ENCODE measurements at places on chromosomes 16 and 17.
A peak's percentile ranks its signal among the peaks of the same experiment; 100 is the strongest.

DNA sequence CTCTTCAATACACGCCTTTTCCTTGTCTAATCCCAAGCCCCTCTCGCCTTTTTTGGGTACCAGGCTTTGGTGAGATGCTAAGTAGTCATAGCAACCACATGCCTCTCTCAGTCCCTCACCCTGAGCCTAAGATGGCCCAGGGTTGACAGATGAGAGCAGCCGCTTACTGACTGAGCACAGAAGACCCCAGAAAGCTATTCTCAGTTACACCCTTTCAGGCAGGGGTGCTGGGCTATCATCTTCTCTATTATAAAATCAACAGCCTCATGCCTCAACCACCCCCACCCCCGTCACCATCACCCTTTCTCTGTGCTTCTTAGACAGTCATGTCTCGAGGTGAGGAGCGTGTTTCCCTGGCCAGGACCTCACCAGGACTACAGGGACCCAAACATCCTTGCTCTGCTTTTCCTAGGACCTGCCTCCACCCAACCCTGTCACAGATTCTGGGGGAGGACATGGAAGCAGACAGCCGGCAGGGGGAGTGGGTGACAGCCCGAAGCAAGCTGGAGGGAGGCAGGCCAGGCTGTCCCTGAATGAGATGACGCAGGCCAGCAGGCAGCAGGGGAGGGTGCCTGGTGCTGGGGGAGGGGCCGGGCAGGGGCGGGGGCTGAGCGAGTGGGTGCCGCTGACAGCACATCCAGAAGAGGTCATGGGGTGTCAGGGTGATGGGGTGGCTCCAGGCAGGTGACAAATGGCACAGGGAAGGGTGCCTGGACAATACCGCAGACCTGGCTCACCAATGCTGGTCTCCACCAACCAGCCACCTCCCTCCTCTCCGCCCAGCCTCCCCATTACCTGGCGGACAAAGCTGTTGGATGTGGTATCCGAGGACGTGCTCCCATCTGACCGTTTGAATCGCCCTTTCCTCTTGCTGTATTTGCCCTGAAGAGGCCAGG lies 3.1 kb downstream of the CACNB1 start:
- DNase-seq, result no peak

GRCh38 chr17:31408586-31408985 lies 17.1 kb downstream of the RAB11FIP4 start:
- DNase-seq, result no peak

GRCh38 chr16:12160249-12160648 lies 183.7 kb downstream of the SNX29 start:
- no peak for DNase-seq

DNA sequence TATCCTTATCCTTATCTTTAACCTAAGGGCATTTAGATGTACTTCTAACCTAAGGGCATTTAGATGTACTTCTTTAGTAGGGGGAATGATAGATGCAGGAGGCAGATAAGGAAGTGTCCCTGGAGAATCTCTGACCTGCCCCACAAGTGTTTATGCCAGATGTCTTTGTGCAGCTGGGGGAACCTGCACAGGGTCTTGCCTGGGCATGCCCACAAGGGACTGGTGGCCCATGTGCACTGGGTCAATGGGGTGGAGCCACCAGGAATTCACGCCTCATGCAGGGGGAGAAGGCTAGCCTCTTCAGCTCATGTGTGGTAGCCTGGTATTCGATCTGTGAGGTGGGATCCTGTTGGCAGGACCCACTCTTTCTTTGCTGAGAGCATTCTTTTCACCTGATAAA lies 38.0 kb downstream of the CA10 start:
- DNase-seq, result no peak

DNA sequence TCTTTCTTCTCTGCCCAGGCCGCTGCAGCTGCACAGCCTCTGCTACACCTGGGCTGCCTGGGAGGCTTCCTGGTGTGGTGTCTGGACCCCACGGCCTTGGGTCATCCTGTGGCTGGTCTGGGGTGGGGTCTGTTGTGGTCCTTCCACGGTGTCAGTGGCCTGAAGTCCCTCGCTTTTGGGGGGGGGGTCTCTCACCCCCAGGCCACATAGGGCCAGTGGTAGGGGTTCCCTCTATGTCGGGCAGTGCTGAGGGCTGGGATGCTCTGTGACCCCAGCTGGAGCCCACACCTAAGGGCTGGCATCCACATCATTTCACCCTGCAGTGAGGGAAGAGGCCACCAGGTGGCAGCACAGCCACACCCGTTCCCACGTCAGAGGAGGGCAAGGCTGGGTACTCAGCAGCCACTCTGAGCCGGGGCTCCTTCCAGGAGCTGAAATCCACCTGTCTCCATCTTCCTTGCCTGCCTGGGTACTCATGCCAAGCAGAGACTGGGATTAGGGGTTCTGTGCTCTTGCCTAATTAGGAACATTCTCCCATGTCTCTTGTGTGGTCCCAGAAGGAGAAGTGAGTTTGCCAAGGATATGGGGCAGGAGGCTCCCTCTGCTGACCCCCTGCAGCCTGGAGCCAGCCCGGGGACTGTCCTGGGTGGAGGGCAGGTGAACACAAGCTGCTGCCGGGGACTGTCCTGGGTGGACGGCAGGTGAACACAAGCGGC lies 13.0 kb downstream of the ENGASE start:
- peak; percentile 91 for DNase-seq

- no peak for DNase-seq
Measured at GRCh38 chr17:61265397-61265796, 134.2 kb upstream of the TBX2 start.

DNA sequence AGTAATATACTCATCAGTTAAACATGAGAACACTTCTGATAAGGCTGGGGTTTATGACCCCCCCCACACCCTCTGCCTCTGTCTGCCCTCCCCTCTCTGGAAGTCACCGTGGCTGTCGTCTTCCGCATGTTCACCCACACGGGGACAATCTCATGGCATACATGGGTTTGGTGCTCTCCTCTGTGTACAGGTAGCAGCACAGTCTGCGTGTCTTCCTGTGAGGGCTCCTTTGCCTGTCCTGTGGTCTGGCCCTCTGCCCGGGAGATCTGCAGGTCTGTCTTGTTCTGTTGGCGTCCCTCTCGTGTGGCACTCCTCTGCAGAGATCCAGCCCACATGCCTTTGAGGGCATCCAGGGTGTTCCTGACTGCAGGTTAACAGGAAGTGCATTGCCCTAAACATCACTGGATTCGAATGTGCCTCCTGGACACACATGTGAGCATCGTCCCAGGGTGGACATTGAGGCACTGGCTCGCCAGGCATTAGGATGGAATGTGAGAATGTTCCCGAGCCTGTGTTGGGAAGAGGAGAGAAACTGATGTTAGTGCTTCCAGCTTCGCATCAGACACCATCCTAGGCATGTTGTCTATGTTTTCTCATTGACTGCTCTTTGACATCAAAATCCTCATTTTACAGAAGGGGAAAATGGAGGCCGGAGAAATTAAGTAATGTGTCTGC lies 54.5 kb downstream of the NKD1 start:
- DNase-seq, result no peak

- no peak for DNase-seq
Measured at GRCh38 chr17:57631871-57632270, 113.2 kb downstream of the CCDC182 start.

DNA sequence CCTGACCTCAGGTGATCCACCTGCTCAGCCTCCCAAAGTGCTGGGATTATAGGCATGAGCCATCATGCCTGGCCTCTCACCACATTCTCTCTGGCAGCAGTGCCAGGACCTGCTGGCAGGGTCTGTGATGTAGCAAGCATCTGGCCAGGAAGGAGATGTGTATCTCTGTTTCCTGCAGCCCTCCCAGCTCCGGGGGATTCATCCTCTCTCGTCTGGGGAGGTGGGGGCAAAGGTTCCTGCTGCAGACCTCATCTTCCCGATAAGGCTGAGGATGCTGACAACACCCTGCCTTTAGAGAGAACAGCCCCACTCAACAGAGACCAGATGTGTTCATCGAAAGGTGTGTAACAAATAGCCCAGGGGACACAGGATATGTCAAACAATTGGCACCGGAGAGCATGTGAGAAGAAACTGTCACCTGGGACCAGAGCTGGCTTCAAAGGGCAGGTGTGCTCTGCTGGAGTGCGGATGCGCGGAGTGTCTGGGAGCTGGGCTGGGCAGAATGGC lies 54.8 kb upstream of the SEC14L1 start:
- DNase-seq, result no peak

DNA sequence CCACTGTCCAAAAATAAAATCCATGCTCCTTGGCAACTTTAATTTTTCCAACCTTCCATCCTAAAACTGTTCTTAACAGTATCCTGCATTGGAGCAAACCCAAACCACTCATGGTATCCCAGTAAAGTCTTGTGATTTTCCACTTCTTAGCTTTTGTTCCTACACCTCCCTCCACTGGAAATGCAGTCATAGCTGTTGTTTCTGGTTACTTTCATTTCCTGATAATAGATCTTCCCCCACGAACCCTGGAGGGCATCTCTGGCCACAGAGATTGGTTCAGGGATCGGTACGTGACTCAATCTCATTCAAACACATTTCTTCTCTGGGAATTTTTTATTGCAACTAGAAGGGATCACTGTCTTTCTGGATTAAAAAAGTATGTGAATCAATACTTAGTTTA lies 276.0 kb downstream of the GRIN2A start:
- DNase-seq, result no peak

GRCh38 chr16:81937305-81938038 lies 73.8 kb downstream of the SDR42E1 start:
- DNase-seq, result no peak

DNA sequence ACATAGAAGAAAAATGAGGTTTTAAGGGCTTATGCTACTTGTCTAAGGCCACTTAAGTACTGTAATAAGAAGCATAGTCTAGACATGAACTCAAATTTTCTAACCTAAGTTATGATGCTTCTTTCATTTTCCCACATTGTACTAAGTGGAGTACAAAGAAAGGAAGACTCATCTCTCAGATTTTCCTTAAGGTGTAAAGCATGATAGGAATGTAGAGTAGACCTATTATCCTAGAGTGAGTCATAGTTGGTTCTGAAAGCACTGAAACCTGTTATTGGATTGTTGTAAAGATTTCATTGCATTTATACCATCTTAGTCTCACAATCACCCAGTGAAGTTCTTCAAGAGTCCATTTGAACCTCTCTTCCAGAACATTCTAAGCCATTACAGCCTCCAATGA lies 343.8 kb downstream of the TOX3 start:
- no peak for DNase-seq

- no peak for DNase-seq
Measured at GRCh38 chr16:30000735-30001631, 4.9 kb downstream of the INO80E start.

GRCh38 chr16:57884655-57885133 lies 82.4 kb upstream of the KIFC3 start:
- peak; percentile 44 for DNase-seq

GRCh38 chr17:79741751-79742588 lies 11.2 kb downstream of the ENPP7 start:
- DNase-seq, result peak; percentile 95

DNA sequence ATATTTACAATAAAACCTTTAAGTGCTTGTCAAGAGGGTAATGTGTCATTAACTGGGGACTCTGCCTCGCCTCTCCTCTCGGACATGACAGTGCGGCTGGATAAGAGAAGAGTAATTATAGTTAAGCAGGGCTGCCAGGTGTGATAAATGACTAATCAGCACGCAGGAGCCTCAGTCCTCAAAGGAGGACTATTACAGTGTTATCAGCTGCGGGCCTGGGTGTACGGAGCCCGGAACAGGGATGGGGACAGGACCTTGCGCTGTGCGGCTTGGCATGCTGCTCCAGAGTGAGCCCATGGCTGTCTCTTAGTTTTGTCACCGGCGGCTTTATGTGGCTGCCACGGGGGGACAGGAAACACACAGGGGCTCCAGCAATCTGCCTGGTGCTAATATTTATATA lies 607.2 kb downstream of the MAF start:
- DNase-seq, result no peak

DNA sequence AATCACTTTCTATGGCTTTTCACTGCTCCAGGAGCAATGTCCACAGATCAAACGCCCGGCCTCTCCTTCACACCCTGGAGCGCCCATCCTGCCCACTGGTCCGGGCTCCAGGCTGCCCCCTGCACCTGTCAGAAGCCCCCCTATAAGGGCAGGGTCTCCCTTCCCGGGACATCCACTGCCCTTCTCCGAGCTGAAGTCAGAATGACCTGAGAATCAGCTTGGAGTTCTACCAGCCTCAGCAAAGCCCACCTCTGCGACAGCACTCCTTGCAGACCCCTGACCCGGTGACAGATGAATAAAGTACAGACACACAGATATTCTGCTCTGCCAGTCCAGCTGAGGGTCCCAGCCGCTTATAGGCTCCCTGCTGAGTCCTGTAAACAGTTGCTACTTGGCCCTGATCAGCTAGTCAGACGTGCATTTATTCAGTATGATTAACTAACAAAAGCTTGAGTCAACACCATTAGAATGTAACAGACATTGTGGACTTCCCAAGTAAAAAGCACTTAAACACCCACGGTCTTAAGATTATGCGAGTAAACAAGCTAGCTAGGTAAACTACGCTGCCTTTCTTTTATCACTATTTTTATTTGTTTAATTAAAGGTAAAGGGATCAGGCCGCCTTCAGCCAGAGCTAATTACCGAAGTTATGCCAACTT lies 4.8 kb downstream of the SLC7A5 start:
- peak; percentile 3 for DNase-seq

DNA sequence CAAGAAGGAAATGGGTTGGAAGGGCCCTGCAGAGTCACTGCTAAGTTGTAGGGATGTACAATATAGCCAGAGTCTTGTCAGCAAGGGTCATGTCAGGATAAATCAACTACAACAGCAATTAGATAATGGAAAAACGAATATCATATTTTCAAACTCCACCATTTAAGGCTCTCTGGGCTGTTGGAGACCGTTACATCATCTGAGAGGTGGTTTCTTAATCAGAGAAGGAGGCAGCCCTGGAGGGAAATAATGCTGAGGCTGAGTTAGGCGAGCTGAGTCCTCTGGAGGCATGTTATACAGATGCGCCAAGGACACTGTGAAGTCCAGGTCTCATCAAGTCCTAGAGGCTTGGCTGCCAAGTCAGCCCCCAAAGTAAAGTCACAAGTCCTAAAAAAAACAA lies 30.3 kb downstream of the LYRM9 start:
- no peak for DNase-seq

DNA sequence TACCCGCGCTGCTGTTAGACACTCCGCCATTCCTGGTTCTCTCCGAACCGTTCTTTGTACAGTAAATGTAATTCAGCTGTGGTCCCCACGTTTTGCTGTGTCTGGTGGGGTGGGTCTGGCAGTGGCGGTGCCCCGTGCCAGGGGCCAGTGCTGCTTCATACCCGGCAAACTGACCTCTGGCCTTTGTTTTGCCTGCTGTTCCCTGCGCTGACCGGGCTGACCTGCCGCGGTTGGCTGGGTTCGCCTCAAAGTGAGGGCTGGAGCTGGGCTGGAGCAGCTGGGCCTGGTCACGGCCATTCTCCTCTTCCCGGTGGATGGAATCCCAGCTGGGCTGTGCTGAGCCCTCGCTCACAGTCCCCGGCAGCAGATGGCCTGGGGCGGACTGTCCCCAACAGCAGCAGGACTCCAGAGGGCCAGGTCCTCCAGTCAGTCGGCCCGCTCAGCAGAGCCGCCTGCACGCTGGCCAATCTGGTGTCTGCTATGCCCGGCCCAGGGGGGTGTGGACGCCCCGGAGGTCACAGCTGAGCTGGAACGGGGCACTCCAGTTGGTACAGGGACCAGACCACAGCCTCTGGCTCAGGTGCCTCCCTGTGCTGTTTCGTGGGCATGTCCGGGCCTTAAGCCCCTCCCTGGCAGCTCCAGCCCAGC lies 1.5 kb upstream of the WFIKKN1 start:
- DNase-seq, result peak; percentile 87

GRCh38 chr17:12709063-12709462 lies 43.4 kb downstream of the MYOCD start:
- DNase-seq, result no peak

All from retina (tissue), 1 donor.